ENCODE measurements at places on chromosomes 7 and 10.

DNA sequence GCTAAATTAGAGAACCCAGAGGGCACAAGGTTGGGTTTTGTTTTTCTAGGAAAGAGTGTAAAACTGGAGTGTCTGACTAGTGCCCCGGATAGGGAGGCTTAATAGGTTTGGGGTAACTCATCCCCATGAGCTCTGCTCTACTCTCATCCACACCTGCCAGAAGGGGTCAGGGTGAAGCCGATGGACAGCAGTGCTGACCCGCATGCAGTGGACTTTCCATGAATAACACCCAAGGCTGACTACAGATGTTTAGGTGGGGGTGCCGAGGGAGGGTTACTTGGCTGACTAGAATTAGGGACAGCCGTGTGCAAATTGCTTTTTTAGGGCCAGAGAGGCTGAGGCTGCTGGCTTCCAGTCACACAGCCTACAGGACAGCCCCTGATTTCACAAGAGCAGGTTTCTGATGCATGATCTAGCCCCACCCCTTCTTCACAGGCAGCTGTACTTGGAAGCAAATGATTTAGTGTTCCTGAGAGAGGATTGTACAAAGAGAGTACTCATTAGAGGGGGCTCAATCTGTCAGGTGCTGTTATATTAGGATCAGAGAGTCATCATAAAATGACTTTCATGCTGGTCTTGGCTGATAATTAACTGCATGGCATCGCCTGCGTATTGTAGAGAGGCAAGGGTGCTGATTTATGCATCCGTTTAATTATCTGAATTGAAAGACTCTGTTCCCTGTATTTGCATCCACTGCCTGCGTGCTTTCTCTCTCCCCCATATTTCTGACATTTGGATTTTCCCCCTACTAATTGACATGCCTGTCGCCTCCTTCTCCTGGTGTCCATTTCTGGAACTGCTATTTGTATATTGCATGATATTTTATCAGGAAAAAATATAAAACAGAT is 9.5 kb downstream of the INHBA start:
- DNase-seq: peak; percentile 35

DNA sequence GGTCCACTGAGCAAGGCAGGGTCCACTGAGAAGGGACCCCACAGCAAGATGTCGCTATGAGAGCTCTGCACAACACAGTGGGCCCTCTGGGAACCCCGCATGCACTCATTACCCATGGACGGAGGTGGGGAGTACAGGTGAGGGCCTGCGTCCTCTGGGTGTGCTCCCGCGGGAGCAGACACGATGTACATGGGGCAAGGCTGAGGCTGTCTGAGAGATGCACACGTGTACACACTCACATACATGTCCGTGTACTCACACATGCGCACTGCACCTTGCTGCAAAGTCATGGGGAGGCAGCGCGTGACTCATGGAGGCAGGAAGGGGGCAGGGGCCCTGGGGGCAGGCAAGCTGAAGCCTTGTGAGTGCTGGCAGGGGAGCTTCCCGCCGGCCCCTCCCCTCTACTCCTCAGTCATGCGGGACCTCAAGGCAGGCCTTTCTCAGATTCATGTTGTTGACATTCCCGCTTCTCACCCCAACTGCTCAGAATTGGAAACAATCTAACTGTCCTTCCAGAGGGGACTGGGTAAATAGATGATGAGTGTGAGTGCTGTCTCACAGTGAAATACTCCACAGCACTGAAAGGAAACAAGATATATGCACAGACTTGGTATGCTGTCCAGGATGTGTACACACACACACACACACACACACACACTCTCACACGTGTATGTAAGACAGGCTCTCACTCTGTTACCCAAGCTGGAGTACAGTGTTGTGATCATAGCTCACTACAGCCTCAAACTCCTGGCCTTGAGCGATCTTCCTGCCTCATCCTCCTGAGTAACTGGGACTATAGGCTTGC is 40.0 kb downstream of the GOLGA7B start:
- no peak for DNase-seq

DNA sequence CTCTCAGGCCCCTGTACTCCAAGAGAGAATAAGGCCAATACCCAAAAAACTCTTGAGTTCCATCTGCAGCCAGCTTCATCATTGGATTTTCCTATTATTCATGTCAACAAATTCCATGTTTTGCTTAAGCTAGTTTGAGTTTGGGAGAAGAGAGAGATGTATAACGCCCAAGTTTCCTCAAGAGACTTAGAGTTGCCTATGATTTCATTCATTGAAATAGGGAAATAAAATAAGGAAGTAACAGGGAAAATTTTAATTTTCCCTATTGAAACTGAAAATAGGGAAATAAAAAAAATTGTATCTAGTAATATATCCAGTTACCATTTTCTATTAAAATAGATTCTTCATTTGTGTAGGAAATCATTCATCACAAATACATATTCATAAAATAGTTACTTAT is 66.5 kb upstream of the SVIL start:
- DNase-seq: no peak

- DNase-seq: peak; percentile 78
These were observed 15.6 kb downstream of the LYZL1 start for GRCh38 chr10:29304264-29304994.

- DNase-seq: no peak
These were observed 786 bp downstream of the CUEDC2 start for GRCh38 chr10:102431452-102432124.

DNA sequence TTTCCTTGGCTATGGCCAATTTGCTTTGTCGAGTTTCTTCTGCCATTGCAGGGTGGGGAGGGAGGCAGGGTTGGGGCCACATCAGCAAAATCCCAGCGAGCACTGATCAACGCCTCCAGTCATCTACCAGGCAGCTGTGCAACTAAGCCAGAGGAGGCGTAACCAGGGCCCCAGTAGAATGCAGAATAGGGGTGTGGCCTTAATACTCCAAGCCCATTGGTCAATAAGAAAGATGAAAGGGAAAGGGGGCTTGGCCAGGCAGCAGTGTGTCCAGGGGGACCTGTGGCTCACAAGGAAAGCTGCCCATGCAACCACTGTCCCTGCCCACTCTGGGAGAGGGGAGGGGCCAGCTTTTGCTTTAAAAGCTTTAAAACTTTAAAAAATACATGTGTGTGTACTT is 21.5 kb upstream of the GGCT start:
- no peak for DNase-seq

All from skin of body (tissue), 3 donors.